ENCODE measurements at places on chromosomes 7 and 10.

GRCh38 chr10:113808168-113808567, 45.7 kb downstream of the DCLRE1A start:
- no peak for DNase-seq

- DNase-seq = no peak
These were observed 367.8 kb upstream of the C7orf33 start for GRCh38 chr7:148222721-148223120.

- no peak for DNase-seq
These were observed 80.3 kb upstream of the UCN3 start for GRCh38 chr10:5284311-5285057.

GRCh38 chr7:33687625-33688024, 217.7 kb upstream of the BMPER start:
- no peak for DNase-seq

- DNase-seq = no peak
These were observed 6.5 kb downstream of the STAMBPL1 start for GRCh38 chr10:88886557-88886956.

- no peak for DNase-seq
These were observed 18.5 kb upstream of the SERPINE1 start for GRCh38 chr7:101108330-101108857.

All from DMS 273 treated with DMSO at 0.1 percent for 48 hours (cell line).